Effector memory CD4-positive, alpha-beta T cell (primary cell): ENCODE measurements at places on chromosomes 1 and 21.
A peak's percentile ranks its signal among the peaks of the same experiment; 100 is the strongest.

DNA sequence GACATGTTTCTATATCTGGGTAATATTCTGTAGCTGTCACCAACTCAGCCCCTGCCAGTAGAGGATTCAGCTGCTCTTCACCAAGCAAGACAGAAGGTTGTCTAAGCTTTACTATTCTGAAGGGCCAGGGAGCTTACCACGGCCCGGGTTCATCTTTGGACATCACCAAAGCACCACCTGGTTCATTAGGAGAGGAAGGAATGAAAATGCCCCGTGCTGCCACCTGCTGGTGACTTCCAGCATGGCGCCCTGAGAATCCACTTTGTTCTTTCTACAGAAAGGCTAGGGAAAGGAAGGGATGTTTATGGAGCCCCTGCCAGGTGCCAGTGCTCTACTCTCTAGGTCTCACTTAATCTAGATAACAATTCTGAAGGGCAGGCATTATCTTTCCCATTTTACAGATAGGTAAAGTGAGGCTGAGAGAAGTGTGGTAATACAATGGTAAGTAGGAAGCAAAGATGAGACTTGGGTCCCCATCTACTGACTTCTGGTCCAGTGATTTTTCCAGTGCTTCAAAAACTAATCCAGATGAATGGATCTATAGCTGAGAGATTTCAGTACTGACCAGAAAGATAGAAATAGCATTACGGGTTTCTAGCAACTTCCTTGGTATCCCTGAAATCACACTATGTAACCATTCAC lies 79.5 kb downstream of the BEND5 start:
- DNase-seq: no peak

GRCh38 chr21:28154121-28154520 lies 838.6 kb downstream of the LTN1 start:
- DNase-seq: no peak

GRCh38 chr21:44748621-44749020 lies 37.2 kb upstream of the TSPEAR start:
- no peak for DNase-seq

- DNase-seq: no peak
Observed at GRCh38 chr1:15472587-15472986, 3.3 kb upstream of the CELA2B start.

DNA sequence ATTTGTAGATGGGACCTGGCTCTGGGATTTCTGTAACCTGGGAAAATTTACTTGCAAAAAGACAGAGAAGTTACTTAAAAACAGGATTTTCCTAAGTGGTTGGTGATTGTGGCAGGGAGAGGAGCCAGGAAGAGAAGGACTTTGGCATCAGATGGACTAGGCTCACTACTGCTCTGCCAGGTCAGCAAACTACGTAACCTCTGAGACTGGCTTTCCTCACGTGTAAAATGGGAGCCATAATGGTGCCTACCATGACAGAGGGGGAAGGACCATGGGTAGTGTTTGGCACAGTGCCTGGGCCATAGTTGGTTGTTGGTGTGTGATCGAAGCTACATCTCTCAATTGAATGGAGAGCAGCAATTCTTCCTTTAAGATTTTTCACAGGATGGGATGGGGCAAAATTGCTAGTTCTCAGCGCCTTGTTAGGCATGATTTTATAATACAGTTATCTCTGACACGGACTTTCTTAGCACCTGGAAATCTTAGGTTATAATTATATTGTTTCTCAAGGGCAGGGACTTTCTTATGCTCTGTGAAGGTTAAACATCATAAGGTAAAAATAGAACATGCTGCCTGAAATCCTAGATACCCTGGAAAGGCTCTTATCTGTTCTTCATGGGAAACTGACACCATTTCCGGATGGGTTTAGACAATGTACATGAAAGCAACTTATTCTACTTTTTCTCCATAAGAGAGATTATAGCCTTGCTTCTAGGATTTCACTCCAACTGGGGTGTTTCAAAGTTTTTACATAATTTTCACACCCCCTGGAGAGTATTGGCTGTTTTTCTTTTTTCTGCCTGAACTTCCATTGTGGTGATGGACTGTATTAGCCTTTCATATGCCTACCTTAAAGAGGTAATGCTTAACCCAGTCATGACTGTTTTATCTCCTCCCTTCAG lies 10.9 kb downstream of the ROR1 start:
- no peak for DNase-seq

DNA sequence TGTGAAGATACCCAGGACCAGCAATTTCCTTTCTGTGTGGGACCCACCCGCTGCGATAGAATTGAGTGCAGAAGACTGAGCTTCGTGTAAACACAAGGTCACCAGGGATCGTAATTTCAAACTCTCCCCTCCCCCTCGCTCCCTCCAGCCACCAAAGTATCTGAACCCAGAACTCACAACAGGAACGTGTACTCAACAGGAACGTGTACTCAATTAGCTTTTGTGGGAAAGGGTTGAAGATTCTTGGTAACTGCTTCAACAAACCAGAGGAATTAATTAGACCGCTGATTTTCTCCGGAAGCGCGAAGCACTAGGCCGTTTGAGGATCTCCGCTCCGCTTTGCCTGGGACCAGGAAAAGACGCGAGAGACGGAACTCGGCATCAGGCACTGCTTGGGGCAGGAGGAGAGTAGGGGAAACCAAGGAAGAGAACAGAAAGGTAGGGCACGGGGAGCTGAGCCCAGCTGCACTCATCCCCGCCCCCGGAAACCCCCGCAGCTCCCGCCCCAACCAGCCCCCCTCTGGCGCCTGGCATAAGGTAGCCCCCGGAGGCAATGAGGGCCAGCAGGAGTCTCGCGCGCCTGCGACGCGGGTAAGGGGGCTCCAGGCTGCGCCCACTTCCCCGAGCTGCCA lies 453 bp downstream of the DRAM2 start:
- peak; percentile 41 for DNase-seq

DNA sequence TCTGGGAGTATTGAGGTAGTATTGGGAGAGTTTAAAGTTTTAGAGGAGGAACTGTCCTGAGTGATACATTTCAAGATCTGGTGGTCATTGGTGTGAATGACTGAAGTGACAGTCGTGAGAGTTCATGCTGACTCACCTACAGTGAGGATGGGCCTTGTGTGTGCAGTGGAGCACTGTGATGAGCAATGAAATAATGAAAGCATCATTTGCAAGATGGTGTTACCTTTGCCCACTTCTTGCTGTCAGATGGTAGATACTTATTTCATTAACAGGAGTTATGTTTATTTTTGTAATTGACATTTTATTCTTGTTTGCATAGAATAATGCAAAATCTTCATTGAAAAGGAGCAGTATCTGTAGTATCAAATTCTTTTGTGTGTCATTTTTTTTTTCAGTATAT lies 29.0 kb downstream of the POU2F1 start:
- DNase-seq: no peak

DNA sequence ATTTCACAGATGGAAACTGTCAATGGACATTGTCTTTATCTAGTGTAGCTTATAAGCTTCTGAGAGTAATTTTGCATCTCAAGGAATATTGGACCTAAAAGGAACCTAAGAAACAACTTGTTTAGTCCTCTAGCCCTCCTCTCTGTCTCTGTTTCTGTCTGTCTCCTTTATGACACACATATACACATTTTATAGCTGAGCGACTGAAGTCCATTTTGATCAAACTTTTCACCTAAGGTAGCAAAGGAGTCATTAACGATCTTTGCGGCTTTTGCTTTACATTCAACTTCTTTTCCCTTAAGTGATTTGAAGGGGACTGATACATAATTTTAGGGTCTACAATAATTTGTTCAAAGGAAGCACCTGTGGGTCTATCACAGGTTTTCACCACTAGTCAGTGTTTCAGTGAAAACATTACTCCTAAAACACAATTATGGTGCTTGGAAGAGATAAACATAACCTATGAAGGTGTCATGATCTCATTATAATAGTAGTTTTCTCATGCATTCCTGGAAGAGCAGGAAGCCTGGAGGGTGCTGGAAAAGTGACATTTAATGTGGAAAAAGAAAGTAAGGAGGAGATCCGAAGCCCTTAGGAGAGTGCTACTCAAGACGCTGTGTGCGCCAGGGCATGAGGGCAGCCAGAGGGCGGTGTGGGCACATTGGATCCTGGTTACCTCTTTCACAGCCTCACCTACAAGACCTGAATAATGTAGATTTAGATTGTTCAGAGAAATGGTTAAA lies 248.6 kb downstream of the DNM3 start:
- DNase-seq: peak; percentile 18

- DNase-seq: no peak
Observed at GRCh38 chr1:211808475-211808874, 22.1 kb downstream of the LPGAT1 start.

DNA sequence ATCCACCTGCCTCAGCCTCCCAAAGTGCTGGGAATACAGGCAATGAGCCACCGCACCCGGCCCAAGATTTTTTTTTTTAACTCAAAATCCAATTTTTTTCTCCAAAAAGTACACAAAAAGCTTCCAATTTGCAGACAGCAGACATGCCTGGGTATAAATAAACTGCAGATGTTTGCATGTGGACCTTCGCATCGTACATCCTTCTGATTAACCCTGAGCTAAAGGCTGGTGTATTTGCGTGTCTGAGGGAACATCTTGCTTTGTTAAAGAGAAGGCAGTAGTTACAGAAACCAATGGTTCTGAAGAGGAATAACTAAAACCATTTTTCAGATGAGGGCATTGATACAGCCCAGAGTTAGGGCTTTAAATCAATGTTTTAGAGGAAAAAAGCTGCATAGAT lies 12.7 kb downstream of the BCAR3 start:
- DNase-seq: no peak

- no peak for DNase-seq
Observed at GRCh38 chr1:93569489-93569888, 112.1 kb downstream of the BCAR3 start.

DNA sequence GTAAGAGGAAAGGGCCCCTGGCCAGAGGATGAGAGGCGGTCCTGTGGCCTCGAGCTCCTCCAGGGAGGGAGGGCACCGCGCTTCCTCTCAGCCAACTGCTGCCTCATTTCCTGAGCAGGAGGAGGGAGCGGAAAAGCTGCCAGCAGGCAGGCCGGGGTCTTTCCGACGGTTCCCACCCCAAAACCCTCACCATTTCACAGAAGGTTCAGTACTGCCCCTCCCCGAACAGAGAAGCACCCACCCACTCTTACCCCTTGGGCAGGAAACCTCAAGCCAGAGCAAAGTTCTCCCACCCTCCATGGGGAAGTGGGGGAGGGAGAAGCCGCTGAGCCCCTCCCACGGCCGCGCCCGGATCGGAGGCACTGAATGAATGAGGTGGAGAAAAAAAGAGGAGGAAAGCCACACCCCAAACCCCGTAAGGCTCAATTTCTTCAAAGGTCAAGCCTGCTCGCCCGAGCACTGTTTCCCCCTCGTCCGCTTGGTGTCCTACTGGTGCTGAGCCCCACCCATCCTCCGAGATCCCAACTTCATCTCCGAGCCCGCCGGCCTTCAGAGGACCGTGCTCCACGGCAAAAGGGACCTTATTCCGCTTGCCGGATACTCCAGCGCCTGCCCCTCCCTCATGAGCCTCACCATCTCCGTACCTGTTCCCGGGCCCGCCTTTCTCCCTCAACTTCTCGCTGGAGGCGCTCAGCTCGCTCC lies 9.4 kb downstream of the TPM3 start:
- DNase-seq: peak; percentile 54

- no peak for DNase-seq
Observed at GRCh38 chr1:41609166-41609883, 124.8 kb upstream of the EDN2 start.

GRCh38 chr1:71618191-71618590 lies 537.4 kb upstream of the ZRANB2 start:
- no peak for DNase-seq
